Stimulated activated CD8-positive, alpha-beta memory T cell treated with anti-CD3 and anti-CD28 coated beads, Interleukin-7, amount 100 ng/mL, for 4 hours (primary cell): ENCODE measurements at places on chromosomes 7 and 10.

GRCh38 chr10:112526139-112526538 is 79.1 kb downstream of the VTI1A start:
- no peak for DNase-seq

GRCh38 chr7:13181216-13181615 is 493.8 kb downstream of the ARL4A start:
- no peak for DNase-seq

- DNase-seq = no peak
Measured at GRCh38 chr10:24574161-24574560, 149.5 kb downstream of the ARHGAP21 start.

DNA sequence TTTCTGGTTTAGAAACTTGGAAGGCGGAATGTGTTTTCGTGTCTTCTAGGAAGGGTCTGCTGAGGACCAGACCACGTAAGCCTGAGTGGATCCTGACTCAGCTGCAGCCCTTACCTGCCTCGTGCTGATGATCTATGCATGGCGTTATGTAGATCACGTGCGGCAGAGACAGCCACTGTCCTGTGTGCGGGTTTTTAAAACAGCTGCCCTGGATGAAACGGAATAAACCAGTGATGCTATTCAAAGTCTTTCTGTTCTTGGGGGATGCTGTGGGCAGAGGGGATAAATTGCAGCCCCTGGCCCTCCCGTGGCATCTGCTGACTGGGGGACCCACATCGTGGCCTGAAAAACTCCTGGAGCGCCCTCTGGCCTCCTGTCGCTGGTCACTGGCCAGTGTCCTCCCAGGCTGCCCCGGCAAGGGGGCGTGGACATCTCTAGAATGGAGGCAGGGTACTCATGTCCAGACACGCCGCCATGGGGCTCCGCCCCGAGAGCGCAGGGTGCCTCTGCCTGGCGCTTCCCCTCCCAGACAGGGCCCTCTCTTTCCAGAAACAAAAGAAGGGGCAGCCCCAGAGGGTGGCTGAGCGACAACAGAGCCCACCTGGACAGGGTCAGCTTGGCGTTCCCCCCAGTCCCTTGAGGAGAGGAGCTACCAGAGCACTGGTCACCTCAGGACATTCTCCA is 13.2 kb downstream of the ALKBH4 start:
- DNase-seq = no peak

- no peak for DNase-seq
Measured at GRCh38 chr10:93567277-93568104, 1.0 kb downstream of the FFAR4 start.

DNA sequence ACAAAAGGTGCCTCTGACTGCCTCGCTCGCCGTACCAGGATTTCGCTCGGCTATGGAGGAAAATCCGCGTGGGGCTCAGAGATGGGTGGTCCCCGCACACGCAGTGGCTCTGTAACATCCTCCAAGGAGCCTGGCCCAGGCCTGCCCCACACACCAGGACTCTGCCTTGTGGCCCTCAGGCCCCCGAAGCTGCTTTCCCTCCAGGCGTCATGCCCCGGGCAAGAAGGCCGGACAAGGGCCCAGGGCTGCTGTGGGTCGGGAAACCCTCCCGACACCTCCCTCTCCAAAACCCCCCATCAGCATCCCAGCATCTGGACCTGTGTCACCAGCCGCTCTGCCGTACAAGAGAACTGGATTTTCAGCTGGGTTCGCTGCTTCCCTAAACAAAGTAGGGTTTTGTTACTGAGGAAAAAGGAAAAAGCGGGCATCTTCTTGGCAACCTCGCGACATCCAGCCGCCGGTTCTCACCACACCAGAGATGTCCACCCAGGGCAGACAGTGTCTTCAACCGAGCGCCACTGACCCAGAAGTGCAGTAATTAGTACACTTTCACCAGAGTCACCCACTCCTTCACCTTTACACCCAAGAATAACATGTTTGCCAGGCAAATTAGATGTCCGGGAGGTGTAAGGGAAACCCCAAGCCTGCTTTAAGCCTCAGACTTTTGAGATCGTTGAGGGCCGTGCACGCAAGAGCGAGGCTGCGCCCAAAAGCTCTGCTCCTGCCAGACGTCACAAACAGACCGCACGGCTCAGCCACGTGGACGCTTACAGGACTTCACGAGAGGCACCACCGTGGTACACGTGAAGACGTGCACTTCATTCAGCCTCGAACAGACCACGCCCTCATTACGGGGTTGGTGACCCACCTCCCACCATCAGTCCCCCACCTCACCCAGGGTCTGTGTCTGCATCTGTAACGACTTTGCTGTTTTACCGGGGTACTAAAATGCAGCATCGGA is 62.2 kb downstream of the DIP2C start:
- DNase-seq = no peak

- DNase-seq = no peak
Measured at GRCh38 chr10:18409599-18410397, 241.6 kb downstream of the NSUN6 start.

GRCh38 chr7:117665368-117665767 is 185.5 kb downstream of the CFTR start:
- no peak for DNase-seq

DNA sequence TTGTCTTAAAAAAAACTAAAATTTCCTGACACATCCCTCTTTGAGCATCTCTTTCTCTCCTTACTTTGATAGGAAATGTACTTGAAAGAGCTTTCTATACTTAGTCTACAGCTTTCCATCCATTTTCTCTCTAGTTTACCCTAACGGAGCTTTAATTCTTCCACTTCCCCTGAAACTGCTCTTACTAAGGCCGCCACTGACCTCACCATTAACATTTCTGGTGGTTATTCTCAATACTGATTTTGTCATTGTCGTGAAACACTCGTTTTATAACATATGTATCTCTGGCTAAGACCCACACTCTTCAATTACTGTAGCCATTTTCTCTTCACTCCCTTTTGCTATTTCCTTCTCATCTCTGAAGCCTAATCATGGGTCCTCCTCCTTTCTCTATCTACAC is 262.0 kb upstream of the FERD3L start:
- no peak for DNase-seq

- DNase-seq = no peak
Measured at GRCh38 chr10:32906595-32906994, 51.4 kb downstream of the ITGB1 start.

DNA sequence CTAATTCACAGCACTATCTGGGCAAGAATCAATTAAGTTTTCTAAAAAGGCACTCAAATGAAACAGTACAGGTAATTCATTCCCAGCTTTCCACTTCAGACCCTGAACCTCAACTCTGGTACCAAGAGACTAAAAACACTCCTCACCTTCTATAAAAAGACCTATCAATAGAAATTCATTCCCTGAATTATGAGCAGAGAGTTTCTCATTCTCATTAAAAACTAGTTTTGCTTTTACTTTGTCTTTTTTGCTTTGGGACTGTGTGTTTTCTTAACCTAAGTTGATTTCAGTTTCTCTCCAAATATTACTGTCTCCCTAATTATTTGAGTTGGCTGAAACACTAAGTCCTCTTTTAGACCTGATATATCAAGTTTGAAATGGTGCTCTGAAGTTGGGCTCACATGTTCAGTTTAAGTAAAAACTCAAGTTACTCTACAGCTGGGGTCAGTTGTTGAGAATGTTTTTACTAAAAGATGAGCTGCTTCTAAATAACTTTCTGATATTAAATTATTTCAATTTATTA is 189.5 kb downstream of the JAZF1 start:
- DNase-seq = no peak

GRCh38 chr10:19580691-19581090 is 235.5 kb upstream of the PLXDC2 start:
- DNase-seq = no peak

GRCh38 chr7:87370660-87371180 is 25.3 kb downstream of the CROT start:
- no peak for DNase-seq

- no peak for DNase-seq
Measured at GRCh38 chr10:63699785-63700613, 178.8 kb downstream of the REEP3 start.

DNA sequence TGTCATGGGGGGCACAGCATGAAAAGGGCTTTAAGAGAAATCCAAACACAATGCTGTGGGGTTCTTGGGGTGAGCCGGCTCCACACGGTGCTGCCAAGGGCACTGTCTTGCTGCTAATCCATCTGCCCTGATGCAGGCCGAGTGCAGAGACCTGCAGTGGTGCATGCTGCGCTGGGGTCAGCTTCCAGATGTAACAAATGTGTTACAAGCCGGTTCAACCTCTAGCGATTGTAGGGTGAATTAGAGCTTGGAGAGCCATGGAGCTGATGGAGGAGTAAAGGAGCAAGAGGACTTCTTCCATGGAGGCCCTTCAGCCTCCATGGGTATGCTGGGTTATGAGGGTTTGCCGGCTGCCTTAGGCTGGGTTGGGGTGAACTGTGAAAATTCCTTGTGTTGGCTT is 402.3 kb downstream of the TYW1 start:
- DNase-seq = no peak

DNA sequence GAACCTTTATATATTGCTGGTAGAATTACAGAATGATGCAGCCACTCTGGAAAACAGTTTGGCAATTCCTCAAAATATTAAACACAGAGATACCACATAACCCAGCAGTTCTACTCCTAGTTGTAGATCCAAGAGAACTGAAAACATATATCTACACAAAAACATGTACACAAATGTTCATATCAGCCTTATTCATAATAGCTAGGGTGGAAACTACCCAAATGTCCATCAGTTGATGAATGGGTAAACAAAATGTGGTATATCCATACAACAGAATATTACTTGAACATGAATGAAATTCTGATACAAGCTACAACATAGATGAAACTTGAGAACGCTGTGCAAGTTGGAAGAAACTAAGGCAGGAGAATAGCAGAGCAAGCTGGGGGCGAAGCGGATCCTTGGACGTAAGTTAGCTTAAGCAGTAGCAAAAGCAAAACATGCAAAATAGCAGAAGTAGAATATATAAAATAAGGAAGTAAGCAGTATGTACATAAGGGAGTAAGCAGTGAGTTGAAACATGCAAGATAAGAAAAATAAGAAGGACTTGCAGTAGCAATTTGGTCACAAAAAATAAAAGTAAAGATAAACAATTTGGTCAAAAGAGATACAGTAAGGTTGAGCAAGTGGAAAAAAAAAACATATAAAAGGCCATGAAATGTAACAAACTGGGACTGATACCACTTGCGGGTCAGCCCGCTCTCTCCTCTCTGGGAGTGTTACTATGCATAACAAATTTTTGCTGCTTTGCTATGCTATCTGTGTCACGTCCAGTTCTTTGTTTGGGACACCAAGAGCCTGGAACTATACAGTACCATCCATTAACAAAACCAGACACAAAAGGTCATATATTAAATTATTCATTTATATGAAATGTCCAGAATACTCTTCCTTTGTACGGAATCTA is 18.0 kb upstream of the HILPDA start:
- no peak for DNase-seq

GRCh38 chr7:130853503-130854279 is 119.7 kb upstream of the KLF14 start:
- DNase-seq = no peak

GRCh38 chr7:52154382-52154781 is 837.8 kb upstream of the COBL start:
- no peak for DNase-seq

GRCh38 chr10:120505866-120506265 is 48.8 kb downstream of the PLPP4 start:
- DNase-seq = no peak

- DNase-seq = no peak
Measured at GRCh38 chr7:28954946-28955345, 3.2 kb downstream of the TRIL start.

- DNase-seq = no peak
Measured at GRCh38 chr10:124588736-124589490, 127.3 kb downstream of the LHPP start.

- no peak for DNase-seq
Measured at GRCh38 chr7:15086131-15086611, 183.6 kb upstream of the DGKB start.

DNA sequence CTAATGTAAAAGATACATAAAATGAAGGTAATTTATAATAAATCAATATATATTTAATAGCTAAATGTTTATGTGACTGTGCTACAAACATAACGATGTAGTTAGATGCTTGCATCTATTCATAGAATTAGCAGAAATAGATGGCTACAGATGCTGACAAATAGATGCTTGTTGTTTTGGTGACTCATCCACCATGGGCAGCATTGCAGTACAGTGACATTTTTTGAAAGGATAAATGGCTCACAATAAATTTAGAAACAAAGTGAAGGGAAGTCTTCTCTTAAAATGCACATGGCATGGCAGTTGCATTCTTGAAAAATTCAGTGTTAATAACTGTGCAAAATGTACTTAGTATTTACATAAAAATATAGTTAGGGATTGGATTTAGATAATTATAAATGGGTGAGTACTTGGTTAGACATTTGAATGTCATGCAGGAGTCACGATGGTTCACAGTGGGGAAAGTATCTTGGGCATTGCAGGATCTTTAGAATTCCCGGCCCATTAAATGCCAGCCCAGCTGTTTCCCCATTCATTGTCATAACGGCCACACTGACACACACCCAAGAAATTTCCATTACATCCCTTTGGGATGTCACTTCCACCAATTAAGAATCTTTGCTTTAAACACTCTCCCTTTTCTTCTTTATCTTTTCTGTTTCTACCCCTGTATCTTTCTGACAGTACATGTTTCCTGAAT is 564.1 kb downstream of the ATRNL1 start:
- no peak for DNase-seq
